ENCODE measurements at places on chromosomes 7 and 10.

DNA sequence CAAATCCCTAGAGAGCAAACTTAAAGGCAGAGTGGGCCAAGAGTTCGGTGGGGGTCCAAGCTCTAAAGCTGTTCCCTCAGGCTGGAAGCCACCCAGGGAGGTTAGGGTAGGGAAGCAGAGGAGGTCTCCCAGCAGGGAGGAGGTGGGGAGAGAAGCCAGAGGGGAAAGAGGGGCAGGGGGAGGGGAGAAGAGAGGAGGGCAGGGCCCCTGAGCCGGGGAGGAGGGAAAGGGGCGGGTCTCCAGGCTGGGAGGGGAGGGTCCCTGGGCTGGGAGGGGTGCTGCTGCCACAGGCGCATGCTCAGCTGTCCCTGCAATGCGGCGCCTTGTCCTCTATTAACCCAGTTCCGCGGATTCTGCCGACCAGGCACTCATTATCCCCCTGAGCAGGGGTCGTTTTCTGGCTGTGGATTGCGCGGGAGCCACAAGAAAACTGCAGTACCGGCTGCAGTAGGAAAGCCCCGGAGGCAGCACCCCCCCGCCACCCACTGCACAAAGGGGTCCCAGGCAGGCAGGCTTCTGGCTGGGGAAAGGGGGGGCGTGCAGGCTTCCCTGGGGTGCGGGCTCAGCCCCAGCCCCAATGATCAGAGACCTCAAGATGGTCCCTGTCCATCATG lies 49.3 kb downstream of the CAMK2B start:
- no peak for DNase-seq

- DNase-seq, result no peak
These were observed 163.1 kb downstream of the ADK start for GRCh38 chr10:74314166-74314565.

DNA sequence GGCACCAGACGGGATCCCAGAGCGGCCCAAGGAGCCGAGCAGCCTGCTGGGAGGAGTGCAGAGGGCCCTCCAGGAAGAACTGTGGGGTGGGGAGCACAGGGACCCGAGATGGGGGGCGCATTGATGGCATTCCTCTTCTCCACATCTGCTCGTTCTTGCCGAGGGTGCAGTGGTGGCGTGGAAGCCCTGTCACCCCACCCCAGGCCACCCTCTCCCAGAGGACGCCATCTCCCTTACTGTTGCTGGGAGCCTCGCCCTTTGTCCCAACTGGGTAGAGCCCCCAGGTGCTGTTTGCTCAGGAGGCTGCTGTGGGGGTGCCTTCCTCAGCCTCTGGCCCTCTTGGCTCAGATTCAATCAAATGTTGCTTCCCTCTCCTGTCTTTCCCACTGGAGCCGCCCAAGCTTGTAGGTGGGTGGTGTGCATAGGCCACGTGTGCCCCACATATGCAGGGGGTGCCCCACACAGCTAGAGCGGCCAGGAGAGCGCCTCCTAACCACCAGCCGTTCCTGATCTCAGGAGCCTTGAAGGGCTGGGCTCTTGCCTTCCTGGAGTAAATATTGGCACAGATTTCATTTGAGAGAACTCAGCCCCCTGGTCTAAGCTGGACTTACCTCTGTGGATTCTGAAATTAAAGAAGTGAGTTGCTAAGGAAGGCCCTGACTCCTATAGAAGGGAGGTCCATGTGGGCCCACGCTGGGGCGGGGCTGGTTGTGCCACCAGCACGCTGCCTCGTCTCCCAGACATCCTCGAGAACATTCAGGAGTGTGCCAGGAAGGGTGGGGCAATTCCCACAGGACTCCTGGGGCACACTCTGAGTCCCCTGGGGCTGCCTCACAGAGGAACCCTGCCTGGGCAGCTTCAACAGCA lies 39.2 kb downstream of the ZNF467 start:
- DNase-seq, result no peak

DNA sequence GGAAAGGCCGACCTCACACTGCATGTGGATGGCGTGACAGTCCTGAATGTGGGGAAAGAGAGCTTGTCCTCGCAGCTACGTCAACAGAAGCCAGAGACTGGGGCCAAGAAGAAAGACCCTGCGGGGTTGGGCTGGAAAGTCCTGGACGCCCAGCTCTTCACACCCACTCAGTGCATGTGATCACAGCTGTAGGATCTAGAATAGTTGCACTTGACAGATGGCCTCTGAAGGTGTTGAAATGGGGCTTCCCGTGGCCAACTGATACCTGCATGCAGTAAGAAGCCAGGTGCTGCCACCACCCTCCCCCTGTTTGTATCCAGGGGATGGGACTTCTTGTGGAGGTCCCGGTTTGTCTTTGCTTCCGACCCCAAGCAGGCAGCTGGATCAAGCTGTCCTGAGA lies 34.1 kb upstream of the OCM2 start:
- DNase-seq, result no peak

- DNase-seq, result no peak
These were observed 261.7 kb upstream of the TCERG1L start for GRCh38 chr10:131573256-131573655.

GRCh38 chr10:6267941-6268340 lies 65.2 kb downstream of the PFKFB3 start:
- DNase-seq, result no peak

GRCh38 chr10:71978476-71978875 lies 14.3 kb downstream of the CHST3 start:
- DNase-seq, result no peak

DNA sequence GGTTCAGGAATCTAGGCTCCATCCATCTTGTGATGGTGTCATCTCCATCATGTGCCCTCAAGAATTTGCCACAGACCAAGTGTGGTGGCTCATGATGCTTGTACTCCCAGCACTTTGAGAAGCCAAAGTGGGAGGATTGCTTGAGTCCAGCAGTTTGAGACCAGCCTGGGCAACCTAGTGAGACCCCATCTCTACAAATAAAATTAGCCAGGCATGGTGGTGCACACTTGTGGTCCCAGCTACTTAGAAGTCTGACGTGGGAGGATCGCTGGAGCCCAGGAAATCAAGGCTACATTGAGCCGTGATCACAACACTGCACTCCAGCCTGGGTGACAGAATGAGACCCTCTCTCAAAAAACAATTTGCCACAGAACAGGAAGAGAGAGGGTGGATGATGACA lies 53.0 kb upstream of the SEPHS1 start:
- no peak for DNase-seq

DNA sequence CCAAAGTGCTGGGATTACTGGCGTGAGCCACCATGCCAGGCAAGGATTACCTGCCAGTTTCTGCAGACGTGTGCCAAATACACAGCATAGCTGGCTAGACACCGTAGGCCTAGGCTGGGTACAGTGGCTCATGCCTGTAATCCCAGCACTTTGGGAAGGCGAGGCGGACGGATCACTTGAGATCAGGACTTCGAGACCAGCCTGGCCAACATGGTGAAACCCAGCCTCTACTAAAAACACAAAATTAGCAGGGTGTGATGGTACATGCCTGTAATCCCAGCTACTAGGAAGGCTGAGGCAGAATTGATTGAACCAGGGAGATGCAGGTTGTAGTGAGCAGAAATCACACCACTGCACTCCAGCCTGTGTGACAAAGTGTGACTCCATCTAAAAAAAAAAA lies 868 bp downstream of the RFC2 start:
- no peak for DNase-seq

DNA sequence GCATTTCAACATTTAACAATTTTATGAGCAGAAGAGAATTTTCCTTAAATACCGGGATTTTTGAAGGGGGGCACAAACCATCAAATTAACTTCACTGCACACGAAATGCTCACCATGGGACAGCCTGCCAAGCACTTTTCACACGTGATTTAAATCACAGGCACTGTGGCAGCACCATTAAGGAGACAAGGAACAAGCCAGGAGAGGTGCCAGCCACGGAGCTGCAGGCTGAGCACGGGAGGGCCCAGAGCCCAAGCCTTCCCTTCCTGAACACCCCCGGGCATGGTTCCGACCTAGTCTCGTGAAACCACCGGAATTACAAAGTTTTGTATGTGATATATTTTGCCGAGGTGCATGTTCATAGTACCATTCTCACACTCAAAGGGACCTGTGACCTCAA lies 13.4 kb downstream of the PITRM1 start:
- no peak for DNase-seq

- no peak for DNase-seq
These were observed 1094.1 kb downstream of the DNAJB9 start for GRCh38 chr7:109663806-109664205.

- no peak for DNase-seq
These were observed 13.9 kb upstream of the ABCC2 start for GRCh38 chr10:99768556-99768955.

- DNase-seq, result no peak
These were observed 20.9 kb upstream of the ARHGAP22 start for GRCh38 chr10:48625826-48626134.

GRCh38 chr7:157276731-157277562 lies 59.9 kb upstream of the DNAJB6 start:
- DNase-seq, result no peak

- DNase-seq, result no peak
These were observed 118.7 kb upstream of the NEBL start for GRCh38 chr10:21015851-21016250.

- DNase-seq, result no peak
These were observed 98.7 kb downstream of the NPSR1 start for GRCh38 chr7:34756691-34757090.

DNA sequence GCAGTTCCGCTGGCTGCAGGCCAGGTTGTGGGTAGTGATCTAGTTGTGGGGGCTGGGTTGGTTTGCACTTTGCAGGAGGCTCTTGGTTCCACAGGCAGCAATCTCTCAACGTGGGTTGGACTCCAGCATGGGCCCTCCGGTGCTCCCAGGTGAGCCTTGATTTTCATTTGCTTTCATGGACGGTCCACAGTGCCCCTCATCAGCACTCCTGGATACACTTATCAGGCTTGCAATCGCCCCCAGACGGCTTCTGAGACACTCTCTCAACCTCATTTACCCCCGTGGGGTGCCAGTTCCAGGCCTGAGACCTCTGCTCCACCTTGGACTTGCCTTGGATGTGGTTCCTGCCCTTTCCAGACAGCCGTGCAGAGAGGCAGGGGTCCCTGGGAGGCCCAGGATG lies 31.3 kb upstream of the ZNF273 start:
- no peak for DNase-seq

DNA sequence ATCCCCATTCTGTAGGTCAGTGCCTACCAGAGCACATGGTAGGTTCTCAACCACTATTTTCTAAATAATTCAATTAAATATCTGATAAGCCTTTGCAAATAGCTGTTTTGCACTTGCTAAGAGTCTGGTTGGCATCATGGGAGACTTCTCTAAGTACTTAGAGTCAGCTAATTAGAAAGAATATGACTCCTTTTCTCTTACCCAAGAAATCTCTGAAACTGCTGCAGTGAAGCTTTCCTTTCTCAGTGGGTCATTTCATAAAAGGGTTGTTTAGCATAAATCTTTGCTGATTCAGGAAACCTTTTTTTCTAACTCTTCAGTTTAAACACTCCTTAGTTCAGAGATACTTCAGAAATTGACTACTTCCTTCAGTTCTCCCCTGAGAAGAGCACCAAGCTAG lies 438.9 kb downstream of the ADRA2A start:
- no peak for DNase-seq

DNA sequence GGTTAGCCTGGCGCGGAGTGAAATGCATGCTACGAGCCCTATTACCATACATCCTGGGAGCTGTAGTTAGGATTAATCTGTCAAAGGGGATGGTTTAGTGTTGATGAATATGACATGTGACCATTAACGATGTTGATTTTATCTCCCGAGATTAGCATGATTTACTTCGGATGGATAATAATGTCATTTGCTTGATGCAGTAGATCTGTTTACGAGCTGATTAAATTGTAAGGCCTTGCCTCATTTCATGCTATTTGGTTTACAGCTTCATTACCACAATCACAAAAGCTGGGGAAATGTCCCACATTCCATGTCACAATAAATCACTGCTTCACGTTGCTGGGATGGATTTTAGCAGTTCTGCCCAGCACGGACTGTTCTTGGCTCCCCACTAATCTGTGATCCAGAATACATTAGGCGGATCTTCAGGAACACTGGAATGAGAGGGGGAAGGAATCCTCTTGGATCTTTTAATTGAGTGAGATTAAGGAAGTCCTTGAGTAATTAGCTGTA lies 22.3 kb downstream of the ZNF503 start:
- no peak for DNase-seq

- no peak for DNase-seq
These were observed 21.4 kb upstream of the SHH start for GRCh38 chr7:155833651-155834050.

DNA sequence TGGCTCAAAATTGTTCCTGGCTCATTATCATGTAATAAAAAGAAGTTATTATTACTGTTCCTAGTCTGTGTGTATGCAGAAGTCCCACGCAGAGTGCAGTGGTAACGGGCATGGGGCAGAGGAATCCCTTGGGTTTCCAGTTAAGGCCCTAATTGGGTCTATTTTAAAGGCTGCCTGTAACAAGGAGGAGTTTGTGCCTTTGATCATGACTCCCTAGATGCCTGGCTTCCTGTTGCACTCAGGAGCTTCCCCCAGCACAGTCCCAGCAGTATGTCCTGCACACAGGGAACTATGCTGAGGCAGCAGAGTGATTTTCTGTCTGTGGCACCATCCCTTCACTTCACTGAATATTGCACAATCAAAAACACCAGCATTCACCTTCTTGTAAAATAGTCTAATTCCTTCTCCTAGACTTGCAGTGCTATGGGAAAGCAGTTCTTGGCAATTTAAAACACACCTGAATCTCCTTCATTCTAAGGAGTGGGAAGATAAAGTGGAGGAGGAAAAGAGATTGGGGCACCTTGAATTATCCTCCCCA lies 22.9 kb downstream of the SORCS1 start:
- DNase-seq, result no peak

- DNase-seq, result no peak
These were observed 236.9 kb downstream of the REEP3 start for GRCh38 chr10:63758080-63758479.

GRCh38 chr7:155448632-155449007 lies 9.3 kb upstream of the EN2 start:
- DNase-seq, result no peak

DNA sequence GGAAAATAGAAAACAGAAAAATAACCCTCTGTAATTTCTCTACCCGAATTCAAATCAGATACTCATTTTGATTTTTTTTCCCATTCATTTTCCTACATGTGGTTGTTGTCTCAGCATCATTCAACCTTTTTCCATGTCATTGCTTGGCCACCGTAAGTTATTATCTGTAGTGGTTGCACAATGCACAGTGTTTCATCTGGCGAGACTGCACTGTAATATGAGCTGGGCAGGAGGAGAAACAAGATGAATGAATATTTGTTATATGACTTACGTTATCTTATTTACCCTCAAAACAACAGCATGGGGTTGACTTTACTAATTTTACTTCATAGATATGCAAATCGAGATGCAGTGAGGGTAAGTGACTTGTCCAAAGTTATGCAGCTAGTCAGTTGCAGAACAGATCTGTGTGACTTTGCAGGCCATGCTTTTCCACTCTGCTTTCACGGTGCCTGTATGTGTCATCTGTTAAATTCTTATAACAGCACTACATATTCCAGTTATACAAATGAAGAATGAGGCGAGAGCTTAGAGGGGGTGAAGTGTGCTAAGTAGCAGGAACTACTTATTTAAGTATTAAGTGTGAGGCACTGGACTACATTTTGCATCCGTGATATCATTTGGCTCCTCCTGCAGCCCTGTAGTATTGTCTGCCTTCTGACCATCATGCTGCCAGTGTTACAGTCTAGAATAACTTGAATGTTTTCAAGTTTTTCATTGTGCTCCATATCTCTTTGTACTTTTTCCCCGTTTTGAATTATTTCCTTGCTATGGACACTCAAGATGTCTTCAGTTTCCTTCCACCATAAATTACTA lies 56.7 kb downstream of the ZMYND11 start:
- no peak for DNase-seq
